Stimulated activated CD8-positive, alpha-beta memory T cell treated with anti-CD3 and anti-CD28 coated beads, Interleukin-12 subunit alpha, Interleukin-12 subunit beta, amount 100 ng/mL, for 4 hours (primary cell): ENCODE measurements at places on chromosomes 5 and 9.

DNA sequence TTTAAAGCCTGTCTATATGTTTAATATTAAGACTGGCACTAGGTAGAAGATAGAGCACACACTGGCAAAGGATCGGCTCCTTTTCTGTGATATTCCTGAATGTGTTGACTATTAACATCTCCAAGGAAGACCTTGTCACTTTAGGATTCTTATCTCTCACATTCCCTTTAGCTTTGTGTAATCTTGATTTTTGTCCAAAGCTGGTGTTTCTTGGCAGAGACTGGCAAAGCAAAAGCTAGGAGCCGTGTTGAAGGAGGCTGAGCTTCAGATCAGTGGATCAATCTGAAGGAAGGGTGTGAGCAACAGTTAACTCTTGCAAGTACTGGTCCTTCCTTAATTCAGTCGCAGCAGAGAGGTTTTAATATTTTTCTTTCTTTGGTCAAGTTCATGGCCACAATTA is 830.4 kb upstream of the ZNF608 start:
- no peak for DNase-seq

DNA sequence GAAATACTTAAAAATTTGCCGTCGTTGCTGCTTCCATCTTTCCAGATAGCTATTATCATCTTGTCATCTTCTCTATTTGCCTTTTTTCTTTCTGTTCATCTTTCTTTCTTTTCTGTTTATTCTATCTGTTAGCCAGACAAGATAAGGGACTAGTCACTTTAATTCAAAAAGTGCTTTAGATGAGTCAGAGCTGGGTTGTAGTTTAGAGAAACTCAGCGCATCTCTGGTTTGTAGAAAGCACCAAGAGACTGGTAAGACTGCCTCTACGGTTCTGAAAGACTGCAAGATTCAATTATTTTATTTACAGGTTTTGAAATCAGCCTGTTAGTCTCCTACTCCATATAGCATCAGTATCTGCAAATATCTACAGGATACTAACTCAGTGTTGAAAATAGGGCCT is 562.8 kb upstream of the RIOK2 start:
- DNase-seq = no peak

DNA sequence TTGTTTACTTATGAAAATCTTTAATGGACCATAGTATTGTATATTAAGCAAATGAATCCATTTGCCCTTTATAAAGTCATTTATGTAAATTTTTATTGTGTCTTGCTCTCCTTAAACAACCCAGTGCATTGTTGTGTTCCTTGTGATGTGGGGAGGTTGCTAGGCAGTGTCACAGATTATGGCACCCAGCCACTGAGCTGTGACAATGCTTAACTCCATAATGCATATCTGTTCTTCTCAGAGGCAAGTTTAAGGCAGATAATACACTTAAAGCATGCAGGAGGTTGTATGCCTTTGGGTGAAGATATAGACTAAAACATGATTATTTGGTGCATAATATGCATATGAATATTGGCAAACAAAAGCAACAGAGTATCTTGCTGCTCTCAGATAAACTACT is 269.6 kb upstream of the RIOK2 start:
- DNase-seq = no peak

GRCh38 chr9:112445196-112445595 is 41.4 kb upstream of the KIAA1958 start:
- DNase-seq = no peak

GRCh38 chr5:11477786-11478185 is 426.5 kb downstream of the CTNND2 start:
- no peak for DNase-seq

- no peak for DNase-seq
These were observed 73.9 kb downstream of the ADAMTS2 start for GRCh38 chr5:179271428-179271734.

DNA sequence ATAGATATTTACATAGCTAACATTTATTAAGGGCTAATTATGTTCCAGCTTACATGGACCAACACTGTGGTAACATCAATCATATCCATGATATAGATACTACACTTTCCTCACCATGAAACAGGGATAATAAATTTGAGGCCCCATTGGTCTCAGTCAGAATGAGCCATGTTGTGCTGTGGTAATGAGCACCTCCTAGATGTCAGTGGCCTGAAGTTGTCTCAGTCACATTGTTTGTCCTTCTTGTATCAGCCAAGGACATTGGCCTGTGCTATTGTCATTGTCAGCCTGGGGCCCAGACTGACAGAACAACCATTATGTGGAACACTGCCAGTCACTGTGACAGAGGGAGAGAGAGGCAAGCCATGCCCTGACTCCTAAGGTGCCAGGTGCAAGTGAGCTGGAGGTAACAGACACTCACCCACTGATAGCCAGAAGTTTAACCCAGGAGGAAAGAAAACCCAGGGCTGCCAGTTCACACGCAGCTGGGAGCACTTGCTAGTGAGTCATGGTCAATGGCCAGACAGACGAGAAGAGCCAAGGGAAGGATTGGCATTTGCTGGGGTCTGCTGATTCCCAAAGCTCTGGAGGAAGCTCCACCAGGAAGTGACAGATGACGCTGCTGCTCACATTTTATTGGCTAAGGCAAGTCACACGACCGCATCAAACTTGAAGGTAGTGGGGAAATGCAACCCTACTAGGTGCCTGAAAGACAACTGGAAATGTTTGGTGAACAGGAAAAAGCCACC is 224.2 kb downstream of the MELK start:
- no peak for DNase-seq

GRCh38 chr9:105401651-105402050 is 46.2 kb upstream of the FSD1L start:
- no peak for DNase-seq

DNA sequence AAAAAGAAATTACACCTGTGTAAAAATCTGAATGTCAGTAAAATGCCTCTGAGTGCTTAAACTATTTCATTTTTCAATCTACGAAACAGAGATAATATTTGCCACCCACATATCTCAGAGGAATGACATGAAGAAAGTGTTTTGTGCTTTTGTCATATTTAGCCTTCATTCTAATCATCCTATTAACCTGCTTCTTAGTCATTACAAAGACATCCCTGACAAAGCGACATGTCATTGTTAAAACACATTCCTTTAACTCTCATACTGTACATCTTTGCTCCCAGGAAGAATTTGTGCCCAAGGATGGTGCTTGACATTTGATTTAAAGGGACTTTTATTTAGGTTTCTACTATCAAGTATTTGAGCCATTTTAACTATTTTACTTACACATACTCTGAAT is 275.9 kb downstream of the DMRTA1 start:
- DNase-seq = no peak

GRCh38 chr5:170312666-170313065 is 15.1 kb upstream of the LCP2 start:
- DNase-seq = no peak

DNA sequence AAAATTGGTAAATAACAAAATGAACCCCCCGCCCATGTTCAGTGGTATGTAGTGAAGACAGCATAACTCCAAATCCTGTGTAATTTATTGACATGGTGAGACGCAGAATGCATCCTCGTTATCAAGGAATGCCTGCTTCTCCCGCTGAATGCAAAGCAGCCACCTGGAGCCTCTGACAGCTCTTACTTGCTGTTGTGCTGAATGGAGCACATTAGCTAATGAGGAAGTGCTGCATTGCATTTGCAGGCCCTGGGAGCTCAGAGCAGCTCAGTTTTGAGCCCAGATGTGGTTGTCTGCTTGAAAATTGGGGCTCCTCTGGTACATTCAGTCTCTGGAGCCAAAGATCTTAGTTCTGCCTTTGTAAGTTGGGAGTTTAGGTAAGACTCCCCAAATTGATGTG is 28.9 kb downstream of the PLAC8L1 start:
- no peak for DNase-seq

DNA sequence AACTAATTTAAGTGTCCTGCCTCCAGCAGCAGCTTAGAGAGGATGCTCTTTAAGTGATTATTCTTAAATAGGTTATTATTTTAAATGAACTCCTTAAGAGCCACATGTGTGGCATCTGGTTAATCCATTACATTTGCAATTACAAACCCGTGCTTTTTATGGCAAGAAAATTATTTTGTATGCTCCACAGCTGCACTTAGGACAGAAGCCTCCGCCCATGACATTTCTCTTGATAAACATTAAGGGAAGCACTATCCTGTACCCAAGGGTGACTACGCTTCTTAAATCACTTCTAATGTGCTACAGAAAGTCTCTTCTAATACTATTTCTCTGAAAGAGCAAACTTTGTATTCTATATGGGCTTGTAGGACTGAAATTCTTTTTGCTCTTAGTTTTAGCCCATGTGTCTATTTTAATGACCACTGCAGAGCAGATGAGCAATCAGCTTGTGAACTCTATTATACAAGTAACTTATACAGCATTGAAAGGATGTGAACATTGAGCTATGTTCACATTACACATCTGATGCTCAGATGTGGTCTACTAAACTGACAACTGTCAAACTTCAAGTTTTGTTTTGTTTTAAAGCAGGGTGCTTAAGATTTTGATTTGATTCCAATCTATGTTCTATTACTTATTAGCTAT is 223.4 kb downstream of the COX7C start:
- DNase-seq = no peak

DNA sequence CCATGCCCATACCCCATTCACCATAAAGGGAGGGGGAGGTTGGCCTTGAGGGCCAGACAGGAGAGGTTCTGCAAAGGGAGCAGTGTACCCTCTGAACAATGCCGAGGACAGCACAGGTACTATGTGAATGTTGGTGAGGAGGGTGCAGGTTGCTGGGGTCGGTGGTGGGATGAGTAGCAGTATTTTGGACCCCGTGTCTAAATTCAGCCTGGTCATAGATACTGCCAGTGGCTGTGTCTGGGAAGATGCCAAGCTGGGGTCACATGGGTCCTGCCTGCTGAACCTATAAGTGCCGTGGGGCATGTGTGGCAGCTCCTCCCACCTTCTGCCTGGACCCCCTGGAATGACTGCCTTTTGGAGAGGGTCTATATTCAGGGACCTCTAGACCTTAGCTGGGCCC is 11.4 kb upstream of the SPINK4 start:
- DNase-seq = no peak

DNA sequence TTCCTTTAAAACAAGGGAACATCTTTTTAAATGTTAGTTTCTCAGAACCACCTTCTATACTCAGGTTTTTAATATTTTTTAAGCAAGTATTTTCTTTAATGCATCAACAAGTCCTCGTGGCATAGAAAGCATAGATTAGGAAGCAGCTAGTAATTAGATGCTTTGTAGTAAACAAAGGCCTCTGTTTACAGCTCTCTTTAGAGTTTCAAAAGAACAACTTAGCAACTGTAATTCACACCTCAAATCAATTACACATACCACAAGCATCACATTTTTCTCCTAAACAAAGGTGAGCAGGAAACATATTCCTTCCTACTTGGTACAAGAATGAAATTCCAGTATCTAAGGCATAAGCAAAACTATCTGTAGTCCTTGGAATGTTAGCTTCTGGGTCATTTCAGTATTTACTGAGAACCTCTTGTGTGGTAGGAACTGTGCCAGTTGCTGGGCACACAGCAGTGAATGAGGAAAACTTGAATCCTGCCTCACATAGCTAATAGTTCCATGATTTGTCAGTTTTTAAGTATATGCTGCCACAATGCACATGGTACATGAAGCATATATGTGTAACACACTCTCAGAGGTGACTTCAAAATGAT is 249.1 kb downstream of the CEMIP2 start:
- DNase-seq = no peak

DNA sequence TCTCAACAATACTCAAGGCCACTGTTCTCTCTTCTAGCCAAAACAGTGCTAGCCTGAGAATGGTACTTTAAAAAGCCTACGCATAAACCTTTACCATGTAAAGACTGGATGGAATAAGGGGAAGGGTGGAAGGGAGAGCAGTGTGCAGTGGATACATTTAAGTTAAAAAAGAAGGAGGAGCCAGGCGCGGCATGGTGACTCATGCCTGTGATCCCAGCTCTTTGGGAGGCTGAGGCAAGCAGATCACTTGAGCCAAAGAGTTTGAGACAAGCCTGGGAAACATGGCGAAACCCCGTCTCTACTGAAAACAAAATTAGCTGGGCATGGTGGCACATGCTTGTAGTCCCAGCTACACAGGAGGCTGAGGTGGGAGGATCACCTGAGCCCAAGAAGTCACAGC is 127.7 kb upstream of the KIF2A start:
- no peak for DNase-seq

- no peak for DNase-seq
These were observed 5.2 kb downstream of the LRRTM2 start for GRCh38 chr5:138869763-138870500.

DNA sequence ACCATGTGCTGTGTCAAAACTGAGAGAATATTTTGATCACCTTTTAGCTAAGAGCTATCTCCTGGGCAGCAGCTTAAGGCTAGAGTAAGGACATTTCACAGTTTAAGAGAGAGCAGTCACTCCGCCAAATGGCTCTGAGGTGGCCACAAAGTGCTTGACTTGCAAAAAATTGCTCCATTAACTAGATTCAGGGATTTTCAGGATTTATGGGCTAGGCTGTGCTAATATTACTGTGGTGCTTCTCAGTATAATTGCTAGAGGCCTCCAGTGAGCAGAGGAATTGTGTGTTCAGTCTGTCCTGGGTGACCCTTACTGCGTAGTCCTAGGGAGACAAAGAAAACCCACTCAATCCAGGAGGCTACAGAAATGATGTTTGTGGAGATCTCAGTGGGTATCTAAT is 65.2 kb downstream of the PALM2AKAP2 start:
- no peak for DNase-seq

GRCh38 chr9:112140936-112141335 is 34.2 kb downstream of the SUSD1 start:
- no peak for DNase-seq

DNA sequence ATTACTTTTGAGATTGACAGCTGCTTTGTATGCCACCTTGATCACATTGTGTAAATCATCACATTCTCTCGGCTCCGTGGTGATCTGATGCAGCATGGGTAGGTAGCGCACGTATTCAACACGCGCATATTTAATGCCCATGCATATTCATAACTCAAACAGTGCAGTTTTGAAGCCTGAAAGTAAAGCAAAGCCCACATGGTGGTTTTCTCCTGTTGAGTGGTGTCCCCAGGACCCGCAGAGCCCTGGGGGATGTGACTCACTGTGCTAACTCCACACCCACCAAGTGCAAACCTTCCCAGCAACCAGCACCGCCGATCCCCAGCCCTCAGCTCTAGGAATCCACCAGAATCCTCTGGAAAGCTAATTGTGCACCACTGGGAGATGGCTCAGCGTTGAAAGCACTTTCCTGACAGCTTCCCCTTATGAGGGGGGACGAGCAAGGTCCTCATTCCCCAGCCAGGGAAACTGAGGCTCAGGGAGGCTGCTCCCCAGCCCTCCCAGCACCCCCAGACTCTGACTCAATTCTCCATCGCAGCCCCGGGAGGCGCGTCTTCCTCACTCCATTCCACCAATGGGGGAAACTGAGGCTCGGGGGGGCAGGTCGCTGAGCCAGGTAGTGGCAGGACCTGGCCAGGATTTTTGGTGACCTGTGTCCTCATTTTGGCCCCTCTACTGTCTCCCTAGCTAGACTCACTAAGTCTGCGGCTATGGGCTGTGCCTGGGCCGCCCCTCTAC is 46.4 kb downstream of the SARDH start:
- DNase-seq = no peak

GRCh38 chr5:35484241-35484640 is 133.4 kb upstream of the SPEF2 start:
- DNase-seq = no peak
